GM04503 (cell line): ENCODE measurements at places on chromosomes 1 and 21.

DNA sequence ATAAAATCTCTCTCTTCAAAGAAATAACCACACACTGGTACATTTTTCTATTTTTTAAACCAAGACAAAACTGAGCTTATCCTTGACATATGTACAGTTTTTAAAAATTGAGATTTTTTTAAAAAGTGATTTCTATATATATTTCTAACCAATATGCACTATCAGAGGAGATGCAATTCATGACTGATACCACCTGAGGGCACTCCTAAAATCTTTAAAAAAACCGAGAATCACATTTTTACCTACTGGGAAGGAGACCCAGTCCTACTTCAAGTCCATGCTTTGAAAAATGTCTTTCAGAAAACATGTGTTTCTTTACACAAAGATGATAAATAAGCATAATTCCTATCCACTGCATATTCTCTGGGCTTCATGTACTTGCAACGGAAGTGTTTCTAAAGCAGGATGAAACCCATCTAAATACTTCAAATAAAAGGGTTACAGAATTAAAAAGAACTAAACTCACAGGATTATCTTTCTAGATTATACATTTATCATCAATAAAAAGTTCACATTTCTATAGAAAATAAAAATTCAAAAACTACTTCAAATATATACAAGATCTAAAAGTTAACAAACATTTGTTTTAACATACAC, 98.6 kb downstream of the ENAH start:
- DNase-seq = no peak

- DNase-seq = peak; percentile 99
Observed at GRCh38 chr1:91650764-91651163, 150.1 kb downstream of the CDC7 start.

GRCh38 chr1:232965912-232966217, 15.5 kb downstream of the NTPCR start:
- DNase-seq = no peak

DNA sequence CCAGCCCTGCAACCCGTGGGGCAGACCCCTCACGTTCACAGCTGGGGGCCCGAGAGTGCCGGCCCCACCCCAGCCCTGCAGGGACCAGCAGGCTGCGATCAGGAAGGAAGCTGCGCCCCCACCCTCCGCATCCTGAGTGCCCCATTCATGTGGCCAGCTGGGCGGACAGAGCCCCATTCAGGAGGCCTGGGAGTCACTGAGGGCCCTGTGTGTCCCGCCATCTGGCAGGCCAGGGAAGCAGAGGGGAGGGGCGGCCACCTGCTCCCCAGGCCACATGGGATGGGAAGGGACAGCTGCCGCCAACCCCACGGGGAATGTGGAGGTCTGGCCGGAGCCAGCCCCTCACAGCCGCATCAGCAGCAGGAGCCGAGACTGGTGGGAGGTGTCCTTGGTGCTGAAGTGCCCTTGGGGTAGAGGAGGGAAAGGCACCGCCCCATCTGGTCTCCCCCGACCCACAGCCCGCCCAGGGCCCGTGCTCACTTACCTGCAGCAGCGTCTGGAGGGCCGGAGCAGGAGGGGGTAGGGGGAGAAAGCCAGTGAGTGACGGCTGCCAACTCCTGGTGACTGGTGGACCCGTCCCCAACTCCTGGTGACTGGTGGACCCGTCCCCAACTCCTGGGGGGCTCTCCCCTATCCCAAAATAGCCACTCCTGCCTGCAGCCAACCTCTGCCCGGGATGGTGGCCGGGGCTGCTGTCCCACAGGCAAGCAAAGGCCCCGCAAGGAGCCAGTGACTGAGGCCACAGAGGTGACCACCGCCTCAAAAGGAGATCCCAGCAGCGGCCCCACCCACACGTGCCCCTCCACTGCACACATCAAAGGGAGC, 8.7 kb downstream of the ACAP3 start:
- no peak for DNase-seq

DNA sequence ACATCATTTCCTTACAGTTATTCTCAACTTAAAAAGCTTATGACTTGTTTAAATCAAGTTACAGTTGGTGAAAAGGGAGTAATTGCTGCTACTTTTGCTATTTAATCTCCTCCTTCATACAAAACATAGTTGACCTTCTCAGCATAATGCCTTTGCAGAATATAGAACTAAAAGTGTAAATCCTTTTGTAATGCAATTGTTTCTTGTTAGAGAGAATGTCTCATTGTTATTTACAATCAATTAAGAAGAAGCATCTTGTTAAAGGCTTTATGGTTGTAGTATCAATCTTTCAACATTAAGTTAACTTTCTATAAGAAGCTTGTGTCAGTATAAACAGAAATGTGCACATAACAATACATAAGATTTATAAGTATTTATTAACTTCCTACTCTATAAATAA, 360.7 kb downstream of the BRINP3 start:
- DNase-seq = no peak

DNA sequence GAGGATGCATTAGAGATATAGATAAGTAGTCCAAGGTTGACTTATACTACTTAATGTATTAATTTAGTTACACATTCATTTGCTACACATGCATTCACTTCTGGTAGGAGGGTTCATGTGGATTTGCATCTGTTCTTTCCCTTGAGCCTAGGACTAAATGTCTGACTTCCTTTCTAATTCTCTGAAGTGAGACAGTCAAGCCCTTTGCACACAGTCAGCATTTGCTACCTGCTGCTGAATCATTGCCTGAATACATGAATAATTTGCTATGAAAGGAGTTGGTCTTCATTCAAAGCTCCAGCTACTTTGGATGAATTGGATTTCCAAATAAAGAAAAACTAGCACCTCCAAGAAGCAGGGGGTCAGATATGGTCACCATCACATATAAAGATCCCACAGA, 154.8 kb upstream of the DAB1 start:
- no peak for DNase-seq

DNA sequence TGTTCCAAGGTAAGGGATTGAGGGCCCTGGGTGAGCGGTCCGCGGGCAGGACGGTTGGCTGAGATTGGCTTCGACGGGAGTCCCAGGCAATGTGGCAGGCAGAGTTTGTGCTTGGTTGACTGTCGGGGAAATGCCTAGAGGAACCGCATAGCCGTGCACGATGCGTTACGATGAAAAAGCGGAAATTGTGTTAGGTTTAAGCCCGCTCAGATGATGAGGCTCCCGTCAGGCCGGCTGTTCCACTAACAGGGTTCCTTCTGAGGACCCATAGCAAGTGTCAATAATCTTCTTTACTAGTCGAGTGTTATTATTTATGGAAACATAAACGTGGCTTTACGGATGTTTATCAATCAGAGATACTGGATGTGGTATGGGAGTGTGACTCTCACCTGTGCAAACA, 117.8 kb upstream of the COL6A1 start:
- DNase-seq = no peak

DNA sequence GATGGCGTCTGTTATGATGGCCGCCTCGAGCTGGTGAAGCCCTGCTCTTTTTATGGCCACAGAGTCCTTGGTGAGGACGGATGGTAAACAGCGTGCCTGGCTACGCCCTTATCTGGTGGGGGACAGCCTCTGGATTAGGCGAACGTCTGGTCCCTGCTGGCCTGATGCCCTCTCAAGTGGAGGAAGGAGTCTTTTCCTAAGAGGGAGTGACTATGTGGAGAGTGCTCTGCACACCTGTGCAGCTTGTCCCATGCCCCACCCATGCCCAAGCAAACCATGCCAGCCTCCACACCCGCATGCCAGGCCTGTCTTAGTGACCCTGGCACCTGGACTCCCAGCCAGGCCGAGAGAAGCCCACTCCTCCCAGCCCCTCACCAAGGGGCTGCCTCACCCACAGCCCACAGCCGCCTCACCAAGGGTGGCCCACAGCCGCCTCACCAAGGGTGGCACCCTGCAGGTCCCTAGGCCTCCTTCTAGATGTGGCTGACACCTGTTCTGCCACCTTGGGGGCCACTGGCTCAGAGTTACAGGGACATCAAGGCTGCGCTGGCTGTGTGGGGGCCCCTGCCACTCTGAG, 40.2 kb downstream of the WNT9A start:
- DNase-seq = no peak

- DNase-seq = no peak
Observed at GRCh38 chr1:20454004-20454403, 32.0 kb downstream of the CAMK2N1 start.

GRCh38 chr1:236030534-236030933, 34.4 kb downstream of the NID1 start:
- DNase-seq = no peak

DNA sequence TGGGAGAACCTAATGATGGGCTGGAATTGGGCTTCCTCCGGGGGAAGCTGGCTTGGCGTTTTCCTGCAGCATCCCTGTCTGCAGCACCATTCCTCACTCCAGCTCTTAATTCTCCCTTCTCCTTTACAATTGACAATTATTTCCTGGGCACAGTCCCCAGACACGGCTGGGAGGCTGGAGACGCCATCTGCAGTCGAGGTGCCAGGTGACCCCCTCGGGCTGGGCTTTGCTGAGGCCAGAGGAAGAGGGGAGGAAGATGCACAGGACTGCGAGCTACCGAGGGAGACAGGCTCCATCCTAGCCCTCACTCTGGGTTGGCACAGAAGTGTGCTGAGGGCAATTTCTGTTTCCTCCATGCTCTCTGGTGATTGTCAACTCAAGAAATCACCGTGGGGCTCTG, 453.8 kb downstream of the PTPRU start:
- no peak for DNase-seq

GRCh38 chr1:205056188-205056611, 13.2 kb downstream of the CNTN2 start:
- DNase-seq = no peak

- DNase-seq = no peak
Observed at GRCh38 chr1:37177230-37177864, 143.0 kb upstream of the GRIK3 start.

- DNase-seq = no peak
Observed at GRCh38 chr21:28548291-28548690, 444.4 kb downstream of the LTN1 start.

DNA sequence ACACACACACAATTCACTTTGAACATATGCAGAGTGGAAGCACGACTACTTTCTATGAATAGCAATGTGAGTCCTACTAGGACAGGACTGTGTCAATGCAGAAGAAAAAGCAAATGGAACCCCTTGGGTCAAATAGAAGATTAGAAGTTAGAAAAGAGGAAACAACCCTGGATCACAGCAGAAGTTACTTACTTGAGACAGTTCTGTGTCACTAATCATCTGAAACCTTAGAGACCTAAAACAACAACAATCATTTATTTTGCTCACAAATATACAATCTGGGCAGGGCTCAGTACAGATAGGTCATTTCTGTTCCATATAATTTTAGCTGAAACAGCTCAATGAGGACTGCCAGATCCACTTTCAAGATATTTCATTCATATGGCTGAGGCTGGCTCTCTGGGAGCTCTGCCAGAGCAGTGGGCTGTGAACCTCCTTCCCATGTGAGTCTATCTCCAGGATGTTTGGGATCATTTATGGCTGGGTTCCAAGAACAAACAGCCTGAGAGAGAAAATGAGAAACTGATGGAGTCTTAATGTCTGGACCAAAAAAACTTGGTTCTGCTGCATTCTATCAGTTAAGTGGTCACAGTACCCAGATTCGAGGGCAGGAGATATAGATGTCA, 42.5 kb upstream of the IL10 start:
- DNase-seq = peak; percentile 46
